Naive thymus-derived CD4-positive, alpha-beta T cell (primary cell): ENCODE measurements at places on chromosomes 2 and 18. TPM values are rescaled to one million over a fixed set of nuclear protein-coding genes. Genes with fewer than 3 reads are reported as not detected.

The CIDEA gene
- not detected for polyA plus RNA-seq

The TRAF3IP1 gene
- polyA plus RNA-seq: 4.3 TPM

The FBXO48 gene
- polyA plus RNA-seq: 0.49 TPM

The GPR17 gene
- not detected for polyA plus RNA-seq

The PMAIP1 gene
- polyA plus RNA-seq: 1.5 TPM

The RTP5 gene
- polyA plus RNA-seq: not detected

The ABCG8 gene
- not detected for polyA plus RNA-seq

The INHBB gene
- not detected for polyA plus RNA-seq

The CFC1 gene
- polyA plus RNA-seq: not detected

The ZNF516 gene
- polyA plus RNA-seq: 3.5 TPM

The FABP1 gene
- polyA plus RNA-seq: not detected

The IL1F10 gene
- not detected for polyA plus RNA-seq

The TTC27 gene
- polyA plus RNA-seq: 30.0 TPM

The CDKL4 gene
- polyA plus RNA-seq: not detected

The SERPINB11 gene
- polyA plus RNA-seq: not detected

The BBS5 gene
- polyA plus RNA-seq: 1.6 TPM
